Urothelium cell line (cell line): ENCODE measurements at places on chromosomes 11 and 22.

- no peak for DNase-seq
These were observed 36.7 kb upstream of the PLET1 start for GRCh38 chr11:112297248-112297866.

DNA sequence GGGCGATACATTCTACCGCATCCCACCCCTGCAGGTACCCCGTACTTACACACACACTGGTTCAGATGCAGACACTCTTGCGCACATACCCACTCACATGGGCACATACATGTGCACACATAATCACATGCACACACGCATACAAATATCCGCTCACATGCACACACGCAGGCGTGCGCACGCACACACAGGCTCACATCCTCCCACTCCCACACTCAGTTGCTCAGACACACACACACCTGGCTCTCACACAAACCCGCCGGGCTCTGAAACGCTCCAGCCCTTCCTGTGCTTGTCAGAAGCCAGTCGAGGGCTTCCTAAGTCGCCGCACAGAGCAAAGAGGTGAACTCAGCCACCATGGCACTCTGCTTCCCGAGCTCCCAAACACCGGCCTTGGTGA lies 164.5 kb downstream of the CRYBB2 start:
- DNase-seq, result no peak

- no peak for DNase-seq
These were observed 1430.5 kb downstream of the TBC1D22A start for GRCh38 chr22:48192920-48193319.

- peak; percentile 86 for DNase-seq
These were observed 8.8 kb upstream of the PLA2G3 start for GRCh38 chr22:31148953-31149627.

DNA sequence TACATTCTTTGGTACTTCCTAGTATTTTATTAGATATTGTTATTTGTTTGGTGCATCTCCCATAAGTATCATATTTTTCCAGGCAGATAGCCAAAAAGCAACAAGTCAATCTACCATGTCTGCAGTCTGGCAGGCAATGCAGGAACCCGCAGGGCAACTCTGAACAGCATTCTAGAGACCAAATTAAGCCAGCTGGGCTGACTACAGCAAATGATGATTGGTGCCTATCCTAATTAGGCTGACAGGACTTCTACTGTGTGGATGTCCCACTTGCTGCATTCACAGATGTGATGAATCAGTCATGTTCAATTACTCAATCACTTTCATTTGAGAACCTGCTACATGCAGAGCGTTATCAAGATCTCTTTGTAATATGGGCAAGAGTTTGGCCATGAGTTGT lies 40.3 kb upstream of the AMOTL1 start:
- DNase-seq, result no peak

DNA sequence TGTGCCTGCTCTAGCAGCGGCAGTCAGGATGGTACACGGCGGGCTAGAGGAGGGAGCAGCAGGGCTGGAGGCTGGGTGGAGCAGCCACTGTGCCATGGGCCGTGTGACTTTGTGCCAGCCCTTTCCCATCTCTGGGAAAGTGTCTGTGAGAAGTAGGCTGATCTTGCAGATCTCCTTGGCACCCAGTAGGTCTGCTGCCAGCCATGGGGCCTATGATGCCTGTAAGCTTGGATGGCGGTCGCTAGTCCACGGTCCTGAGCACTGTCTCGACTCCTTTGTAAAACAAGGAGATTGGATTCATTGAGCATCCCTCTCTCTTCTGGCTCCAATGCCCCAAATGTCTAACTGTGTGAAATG lies 22.6 kb downstream of the AMPD3 start:
- DNase-seq, result no peak

DNA sequence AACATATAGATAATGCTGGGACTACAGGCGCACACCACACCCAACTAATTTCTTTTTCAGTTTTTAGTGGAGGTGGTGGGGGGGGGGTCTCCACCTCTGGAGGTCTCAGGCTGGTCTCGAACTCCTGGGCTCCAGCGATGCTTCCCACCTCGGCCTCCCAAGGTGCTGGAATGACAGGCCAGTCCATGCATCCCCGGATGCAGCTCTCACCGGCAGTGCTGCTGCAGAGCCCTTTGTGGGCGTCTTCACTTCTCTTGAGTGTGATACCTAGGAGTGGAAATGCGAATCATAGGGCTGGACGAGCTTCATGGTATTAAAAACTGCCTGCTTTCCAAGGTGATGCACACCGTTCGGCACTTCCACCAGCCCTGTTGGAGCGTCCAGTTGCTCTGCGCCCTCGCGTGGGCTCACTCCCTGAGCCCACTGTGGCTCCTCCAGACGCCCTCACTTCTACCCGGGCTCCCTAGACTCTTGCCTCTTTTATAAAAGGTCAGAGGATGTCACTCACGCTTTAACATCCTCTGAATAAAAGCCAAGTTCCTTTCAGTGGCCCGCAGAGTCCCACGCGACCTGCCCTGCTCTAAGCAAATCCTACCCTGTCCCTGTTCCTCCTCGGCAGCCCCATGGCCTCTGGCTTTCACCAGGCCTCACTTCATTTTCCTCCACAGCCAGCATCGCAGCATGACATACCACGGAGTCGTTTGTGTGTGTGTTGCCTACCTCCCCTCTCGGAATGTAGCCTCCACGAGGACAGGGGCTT lies 837 bp upstream of the BID start:
- no peak for DNase-seq

- DNase-seq, result no peak
These were observed 330.0 kb downstream of the DDX10 start for GRCh38 chr11:108994887-108995286.

DNA sequence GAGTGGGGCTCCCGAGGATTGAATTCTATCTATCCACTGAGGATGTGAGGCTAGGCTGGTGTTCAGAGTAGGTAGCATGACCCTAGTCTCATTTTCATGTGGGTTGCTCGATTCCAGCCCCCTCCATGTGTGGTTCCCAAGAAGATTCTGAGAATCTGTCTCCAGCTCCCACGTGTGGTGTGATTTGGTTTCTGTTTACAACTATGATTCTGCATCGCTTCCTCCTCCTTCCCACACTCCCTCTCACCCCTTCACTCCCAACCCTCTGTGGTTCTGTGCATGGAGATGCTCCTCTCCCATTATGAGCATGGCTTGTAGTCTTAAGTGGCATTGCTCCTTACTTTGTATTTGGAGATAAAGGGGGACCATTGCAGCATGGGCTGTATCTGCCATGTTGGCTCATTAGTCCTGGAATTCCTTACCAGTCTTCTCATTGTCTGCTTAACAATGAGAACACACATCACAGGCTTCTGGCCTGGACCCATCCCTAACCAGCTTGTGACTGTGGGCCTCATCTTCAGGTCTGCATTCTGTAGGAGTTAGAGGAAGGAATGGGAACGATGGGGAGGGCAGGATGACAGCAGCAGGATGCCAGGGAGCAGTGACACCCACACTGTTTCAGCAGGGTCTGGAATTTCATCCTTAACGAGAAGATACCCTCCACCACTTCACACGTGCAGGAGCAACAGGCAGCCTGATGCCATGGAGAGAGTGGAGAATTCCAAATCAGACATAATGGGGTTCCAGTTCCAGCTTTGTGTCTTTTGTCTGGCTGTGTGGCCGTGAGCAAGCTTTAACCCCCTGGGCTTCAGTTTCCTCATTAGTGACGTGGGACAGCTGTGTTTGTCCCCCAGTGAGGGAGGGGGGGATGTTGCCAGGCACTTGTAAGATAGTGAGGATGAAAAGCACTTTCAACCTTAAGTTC lies 86.0 kb downstream of the CCDC81 start:
- DNase-seq, result peak; percentile 40

- no peak for DNase-seq
These were observed 90.3 kb upstream of the CD82 start for GRCh38 chr11:44475114-44475686.
